ENCODE measurements at places on chromosomes 4 and X.

DNA sequence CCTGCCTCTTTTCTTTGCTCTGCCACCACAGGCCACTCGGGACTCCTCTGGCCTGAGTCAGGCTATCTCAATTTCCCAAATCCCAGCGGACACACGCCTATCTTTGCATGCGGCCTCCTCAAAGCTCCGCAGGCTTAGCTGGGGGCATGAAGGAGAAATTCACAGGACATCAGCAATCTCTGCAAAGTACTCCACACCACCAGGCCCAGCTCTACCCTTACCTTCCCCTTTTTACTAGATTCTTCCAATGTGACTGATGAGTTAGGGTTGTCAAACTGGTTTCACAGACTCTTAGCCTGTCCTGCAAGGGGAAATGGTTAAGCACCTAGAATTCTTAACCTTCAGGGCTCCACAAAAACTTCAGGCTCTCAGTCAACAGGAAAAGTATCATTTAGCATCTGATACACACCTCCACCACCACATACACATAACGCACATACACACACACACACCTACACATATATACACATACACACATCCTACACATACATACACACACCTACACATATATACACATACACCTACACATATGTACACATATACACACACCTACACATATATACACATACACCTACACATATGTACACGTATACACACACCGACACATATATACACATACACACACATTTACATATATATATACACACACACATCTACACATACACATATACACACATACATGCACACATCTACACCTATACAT, 349.1 kb downstream of the ANK2 start:
- no peak for DNase-seq

DNA sequence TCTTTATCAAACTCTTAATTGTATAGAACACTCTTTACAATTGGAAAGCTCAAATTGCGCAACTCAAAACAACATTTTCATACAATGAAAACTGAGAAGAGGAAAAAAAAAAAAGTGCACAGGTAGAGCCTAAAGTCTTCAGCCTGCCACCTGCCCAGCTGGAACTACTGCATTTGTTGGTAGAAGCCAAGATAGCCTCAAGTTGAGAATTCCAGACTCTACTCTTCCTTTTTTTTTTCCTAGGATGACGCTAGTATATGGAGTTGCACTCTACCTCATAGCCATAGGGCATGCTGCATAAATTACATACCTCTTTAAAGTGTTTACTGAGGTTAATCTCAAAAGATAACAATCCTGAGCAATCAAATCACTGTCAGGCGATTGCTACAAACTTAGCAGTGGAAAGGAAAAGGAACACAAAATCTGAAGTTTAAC, 13.6 kb downstream of the ABCG2 start:
- no peak for DNase-seq

- DNase-seq: no peak
These were observed 65.0 kb upstream of the DDX60 start for GRCh38 chr4:168383510-168383909.

DNA sequence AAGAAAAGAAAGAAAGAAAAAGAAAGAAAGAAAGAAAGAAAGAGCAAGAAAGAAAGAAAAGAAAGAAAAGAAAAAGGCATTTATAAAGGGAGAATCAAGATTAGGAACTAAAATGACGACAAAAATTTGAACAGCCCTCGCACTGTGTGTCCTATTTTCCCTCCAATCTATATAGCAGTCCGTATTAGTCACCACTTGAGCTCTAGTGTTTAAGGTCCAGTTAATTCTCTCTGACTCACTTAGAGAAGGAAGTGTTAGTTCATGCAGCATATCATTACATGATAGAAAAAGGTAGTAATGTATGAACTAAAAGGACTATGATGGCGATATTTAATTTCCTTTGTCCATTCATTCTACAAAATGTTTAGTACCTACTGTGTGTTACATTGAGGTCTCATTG, 122.7 kb downstream of the CBLL2 start:
- DNase-seq: no peak

- no peak for DNase-seq
These were observed 182.1 kb upstream of the CLNK start for GRCh38 chr4:10866666-10867065.

DNA sequence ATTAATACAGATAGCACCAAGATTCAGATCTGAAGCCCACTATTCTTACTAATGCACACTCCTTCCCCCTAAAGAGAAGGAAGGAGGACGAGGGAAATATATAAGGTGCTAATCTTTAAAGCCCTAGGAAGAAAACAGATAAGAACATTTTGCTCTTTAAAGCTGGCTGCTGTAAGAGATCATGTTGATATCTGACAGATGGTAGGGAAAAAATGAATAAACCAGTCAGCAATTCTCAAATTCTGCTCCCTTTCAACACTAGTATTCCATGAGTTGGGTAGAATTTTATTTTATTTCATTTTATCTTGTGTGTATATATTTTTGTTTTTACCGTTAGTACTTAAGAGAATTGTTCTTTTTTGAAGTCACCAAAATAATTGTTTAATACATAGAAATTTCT, 19.2 kb downstream of the OTC start:
- DNase-seq: no peak

DNA sequence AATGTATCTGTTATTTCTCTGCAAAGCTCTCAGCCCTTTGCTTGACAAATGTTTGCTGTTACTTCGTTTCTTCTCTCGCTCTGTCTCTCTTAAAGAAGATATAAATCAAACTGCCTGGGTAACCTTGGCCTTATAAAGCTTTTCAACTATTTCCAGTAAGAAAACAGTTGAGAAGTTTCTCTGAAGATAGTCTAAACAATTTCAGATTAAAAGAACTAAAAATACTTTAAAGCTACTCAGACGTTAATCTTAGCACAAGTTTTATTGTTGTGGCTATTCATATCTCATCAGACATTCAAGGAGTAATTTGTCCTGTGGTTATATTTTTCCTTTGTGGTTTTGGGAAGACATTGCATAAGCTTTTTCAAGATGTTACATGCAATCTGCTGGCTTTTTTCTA, 22.6 kb downstream of the HOPX start:
- no peak for DNase-seq

GRCh38 chr4:152232271-152232670, 303.6 kb downstream of the FBXW7 start:
- DNase-seq: no peak

DNA sequence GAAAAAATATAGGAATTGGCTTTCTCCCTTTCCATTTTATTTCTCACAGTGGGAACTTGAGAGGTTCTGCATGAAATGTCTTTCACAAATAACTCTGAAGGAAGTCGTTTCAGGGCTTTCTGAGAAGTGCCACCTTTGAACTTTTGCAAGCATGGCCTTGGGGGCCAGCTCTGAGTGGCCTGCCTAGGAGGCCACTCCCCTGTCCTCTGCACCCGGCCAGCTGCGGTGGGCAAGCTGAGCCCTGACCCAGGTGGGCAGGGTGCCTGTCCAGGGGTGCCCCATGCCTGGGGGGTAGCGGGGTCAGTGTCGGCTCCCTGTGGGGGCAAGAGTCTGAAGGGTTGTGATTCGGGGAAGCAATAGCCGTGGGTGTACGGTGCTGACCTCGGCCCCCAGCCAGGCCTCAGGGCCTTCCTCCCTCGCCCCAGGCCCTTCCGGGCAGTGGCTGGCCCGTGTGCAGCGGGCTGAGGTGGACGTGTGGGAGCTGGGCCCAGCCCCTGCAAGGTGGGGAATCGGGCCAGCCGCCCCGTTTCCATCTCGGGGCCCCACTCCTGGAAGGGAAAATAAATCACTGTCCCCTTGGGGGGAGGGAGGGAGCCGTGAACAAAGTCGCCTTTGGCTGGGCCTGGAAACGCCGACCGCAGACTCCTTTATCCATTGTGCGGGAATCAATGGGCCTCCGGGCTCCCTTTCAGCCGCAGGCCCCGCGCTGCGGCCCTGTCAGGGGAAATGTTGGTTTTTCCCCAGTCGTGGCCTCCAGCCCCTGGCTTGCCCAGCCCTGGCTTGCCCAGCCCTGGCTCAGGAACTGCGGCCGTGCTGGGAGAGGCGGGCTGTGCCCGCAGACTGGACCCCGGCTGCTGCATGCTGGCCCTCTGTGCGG, 3.1 kb downstream of the FGFRL1 start:
- DNase-seq: no peak
